Stimulated activated CD8-positive, alpha-beta memory T cell treated with anti-CD3 and anti-CD28 coated beads, Interleukin-4, amount 100 ng/mL, for 24 hours (primary cell): ENCODE measurements at places on chromosomes 11 and 22.

DNA sequence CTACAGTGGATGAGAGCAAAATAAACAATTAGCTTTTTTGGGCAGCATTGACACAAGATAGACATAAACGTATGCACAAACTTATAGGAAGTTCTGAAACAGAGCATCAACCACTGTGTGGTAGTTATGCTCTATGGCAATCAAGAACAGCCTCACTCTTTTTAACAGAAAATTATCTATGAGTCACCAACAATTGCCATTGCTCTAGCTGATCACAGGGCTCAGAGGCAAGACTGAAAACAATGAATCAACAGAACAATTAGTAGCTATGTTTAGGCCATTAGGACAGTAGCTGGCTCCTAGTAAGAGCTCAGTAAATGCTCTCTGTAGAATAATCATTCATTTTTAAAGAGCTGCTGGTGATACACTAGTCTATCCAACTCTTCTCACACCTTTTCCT, 34.9 kb upstream of the PICALM start:
- no peak for DNase-seq

DNA sequence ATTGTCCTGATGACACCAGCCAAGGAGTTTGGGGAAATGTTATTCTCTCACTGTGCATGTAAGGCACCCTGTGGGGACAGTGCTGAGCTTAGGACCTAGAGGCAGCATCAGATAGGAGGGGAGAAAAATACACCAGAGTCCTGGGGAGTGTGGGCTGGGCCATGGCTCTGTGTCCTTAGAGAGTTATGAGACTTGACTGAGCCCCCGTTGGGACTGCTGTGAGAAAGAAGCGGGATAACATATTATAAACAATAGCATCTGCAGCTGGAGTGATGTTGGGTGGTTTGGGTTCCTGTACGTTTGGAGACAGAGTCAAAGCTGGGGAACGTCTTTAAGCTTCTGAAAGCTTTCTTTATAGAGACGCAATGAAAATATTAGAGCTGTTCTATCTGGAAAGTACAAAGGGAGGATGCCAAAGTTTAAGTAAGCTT, 90.9 kb upstream of the CRTAM start:
- DNase-seq = no peak

GRCh38 chr11:20360650-20361049, 2.9 kb upstream of the HTATIP2 start:
- DNase-seq = no peak

DNA sequence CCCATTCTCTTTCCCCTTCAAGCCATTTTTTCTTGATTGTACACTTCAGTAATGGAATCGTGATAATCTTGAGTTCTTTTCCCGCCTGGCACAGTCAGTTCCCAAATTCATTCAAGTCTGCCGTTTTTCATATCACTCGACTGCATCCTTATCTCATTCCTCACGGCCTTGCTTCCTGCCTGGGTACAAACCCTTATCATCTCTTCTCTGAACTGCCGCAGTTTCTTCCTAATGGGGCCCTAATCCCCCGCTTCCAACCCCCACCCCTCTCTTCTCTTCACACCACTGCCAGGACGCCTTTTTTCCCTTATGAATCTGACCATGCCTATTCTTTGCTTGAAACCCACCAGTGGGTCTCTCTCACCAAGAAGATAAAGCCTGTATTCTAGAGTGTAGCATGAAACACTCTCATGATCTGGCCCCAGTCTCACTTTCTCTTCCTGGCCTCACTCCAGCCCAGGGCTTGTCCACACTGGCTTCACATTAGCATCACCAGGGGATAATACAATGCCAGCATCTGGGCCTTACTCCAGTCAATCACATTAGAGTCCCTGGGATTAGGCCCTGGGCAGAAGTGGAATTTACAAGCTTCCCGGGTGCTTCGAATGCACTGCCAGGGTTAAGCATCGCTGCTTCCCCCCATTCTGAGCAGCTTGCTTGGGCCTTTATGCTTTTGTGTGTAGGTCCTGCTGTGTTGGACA, 102.1 kb downstream of the FBXO7 start:
- no peak for DNase-seq

DNA sequence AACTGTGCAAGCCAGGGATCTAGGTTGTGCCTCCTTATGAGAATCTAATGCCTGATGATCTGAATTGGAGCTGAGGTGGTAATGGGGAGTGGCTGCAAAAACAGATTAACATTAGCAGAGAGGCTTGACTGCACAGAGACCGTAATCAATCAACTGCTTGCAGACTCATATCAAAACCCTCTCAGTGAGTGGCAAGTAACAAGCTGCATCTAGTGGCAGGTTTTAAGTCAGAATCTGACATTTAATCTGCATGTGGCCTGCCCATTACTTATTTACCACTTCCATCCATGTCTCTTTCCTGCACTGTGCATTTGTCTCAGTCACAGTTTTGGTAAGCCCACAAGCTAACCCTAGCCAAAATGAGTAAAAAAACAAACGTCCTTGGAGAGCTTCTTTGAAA, 11.2 kb downstream of the C11orf58 start:
- no peak for DNase-seq

DNA sequence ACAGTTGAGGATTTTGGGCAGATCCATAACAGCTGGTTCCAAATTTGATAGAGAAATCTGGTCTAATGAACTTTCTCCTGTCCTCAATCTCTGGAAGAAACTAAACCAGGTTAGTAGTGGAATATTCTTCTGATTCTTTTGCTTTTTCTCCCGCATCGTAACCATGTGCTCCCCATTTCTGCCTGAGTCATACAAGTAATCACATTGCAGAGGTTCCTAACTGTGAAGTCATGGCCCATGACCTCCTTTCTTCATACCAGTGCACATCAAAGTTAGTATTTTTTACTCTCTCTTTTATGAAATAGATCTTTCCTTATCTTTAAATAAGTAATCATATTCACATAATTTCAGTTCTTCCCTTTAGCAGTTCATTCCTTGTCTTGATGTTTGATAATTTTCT, 249.0 kb downstream of the DYNC2H1 start:
- DNase-seq = no peak

- no peak for DNase-seq
These were observed 40.9 kb downstream of the ATG13 start for GRCh38 chr11:46658259-46658658.

DNA sequence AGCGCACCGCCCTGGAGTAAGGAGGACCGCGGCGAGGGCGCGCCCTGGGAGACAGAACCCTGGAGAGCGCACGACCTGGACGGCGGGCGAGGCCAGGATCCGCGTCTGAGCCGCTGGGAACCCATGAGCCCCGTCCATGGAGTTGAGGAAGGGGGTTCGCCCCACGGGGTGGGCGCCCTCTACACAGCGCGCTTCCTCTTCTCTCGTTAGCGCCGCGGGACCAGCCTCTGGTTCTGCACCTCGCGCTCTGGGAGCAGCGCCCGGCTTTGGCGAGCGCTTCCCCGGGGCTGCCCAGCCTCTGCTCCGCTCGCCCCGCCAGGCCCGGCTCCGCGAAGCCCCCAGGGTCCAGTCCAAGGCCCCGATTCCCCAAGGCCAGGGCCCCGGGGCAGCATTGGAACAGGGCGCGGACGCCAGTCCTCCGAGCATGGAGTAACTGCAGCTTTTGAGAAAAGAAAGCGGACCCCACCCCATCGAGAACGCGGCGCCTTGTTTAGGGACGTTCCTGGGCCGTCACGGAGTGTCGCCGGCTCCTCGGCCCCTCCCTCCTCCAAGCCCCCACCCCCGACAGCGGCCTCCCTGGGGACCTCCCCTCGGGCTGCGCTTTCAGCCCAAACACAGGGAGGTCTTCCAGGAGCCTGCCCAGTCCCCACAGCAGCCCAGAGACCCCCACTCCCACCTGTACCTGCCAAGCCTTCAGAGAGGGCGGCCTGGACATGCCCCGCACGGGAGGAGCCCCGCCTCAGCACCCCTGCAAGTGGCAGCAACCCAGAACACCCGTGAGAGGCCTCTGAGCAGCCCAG, 56.2 kb downstream of the BRD1 start:
- no peak for DNase-seq

- no peak for DNase-seq
These were observed 21.9 kb downstream of the STX3 start for GRCh38 chr11:59777104-59777503.

- no peak for DNase-seq
These were observed 45.4 kb downstream of the TP53I11 start for GRCh38 chr11:44905131-44905866.

DNA sequence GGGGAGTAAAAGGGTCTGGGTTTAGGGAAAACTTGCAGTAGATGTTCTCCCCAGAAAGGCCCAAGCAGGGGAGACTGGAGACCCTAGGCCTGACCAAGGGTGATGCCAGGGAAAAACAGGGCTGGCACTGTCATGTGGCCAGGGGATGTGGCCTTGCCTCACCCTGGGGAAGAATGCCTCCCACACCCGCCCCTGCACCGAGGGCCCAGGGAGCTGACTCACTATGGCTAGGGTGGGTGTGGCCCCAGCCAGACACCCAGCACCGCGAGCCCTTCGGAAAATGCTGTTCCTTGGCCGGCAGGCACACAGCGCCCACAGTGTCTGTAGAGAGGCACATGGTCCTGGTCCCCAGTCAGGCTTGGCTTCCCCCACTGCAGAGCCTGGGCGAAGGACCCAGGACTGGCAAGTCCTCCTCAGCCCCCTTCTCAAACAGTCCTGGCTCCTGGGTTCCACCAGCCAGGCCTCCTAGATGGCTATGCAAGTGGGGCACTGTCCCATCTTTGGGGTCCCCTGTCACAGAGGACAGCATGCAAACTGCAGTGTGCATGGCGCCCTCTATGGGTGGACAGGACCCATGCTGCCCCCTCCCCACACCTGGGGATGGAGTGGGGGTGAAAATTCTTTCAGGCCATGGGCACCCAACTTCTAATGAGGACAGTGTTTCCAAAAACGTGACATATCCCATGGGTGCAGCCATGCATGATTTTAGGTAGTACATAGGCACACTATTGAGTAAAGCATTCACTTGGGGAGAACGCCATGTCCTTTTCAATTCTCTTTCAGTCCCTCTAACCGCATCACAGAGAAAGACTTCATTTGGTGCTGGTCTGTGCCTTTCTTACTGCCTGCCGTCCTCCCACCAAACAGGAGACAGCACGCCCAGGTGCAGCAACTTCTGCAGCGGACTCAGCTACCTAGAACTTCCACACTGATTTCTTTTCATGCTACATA, 15.2 kb downstream of the TMPRSS5 start:
- DNase-seq = no peak

- no peak for DNase-seq
These were observed 276.2 kb downstream of the METTL15 start for GRCh38 chr11:28384418-28384817.

DNA sequence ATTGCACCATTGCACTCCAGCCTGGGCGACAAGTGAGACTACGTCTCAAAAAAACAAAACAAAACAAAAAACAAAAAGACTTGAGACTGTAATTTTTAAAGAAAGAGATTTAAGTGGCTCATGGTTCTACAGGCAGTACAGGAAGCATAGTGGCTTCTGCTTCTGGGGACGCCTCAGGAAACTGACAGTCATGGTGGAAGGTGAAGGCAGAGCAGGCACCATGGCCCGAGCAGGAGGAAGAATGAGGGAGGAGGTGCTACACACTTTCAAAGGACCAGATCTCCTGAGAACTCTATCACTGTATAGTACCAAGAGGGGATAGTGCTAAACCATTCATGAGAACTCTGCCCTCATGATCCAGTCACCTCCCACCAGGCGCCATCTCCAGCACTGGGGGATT, 52.0 kb downstream of the CBL start:
- DNase-seq = no peak

- DNase-seq = no peak
These were observed 14.5 kb downstream of the PIK3IP1 start for GRCh38 chr22:31277741-31278140.
